CD8-positive, alpha-beta memory T cell (primary cell): ENCODE measurements at places on chromosomes 4 and X. TPM values are rescaled to one million over a fixed set of nuclear protein-coding genes. Genes with fewer than 3 reads are reported as not detected.

DRP2 gene
- total RNA-seq = 0.18 TPM

ADGRG4 gene
- total RNA-seq = not detected

NXF2 gene
- not detected for total RNA-seq

CTAG1B gene
- total RNA-seq = not detected

EXOC1L gene
- not detected for total RNA-seq

MAGEB10 gene
- total RNA-seq = not detected

ADH6 gene
- total RNA-seq = not detected

KIT gene
- 0.39 TPM for total RNA-seq

GALNTL6 gene
- total RNA-seq = not detected

MAP7D2 gene
- total RNA-seq = 0.53 TPM

CXCL1 gene
- not detected for total RNA-seq

PIM2 gene
- total RNA-seq = 273 TPM

PASD1 gene
- not detected for total RNA-seq

DDIT4L gene
- not detected for total RNA-seq

DDX53 gene
- total RNA-seq = not detected

AMMECR1 gene
- 16.3 TPM for total RNA-seq

CCKAR gene
- total RNA-seq = not detected

DCAF8L1 gene
- total RNA-seq = not detected

SLC25A4 gene
- 12.6 TPM for total RNA-seq

CENPE gene
- 19.7 TPM for total RNA-seq

SPANXA2 gene
- total RNA-seq = not detected

FAM9B gene
- not detected for total RNA-seq

CHST7 gene
- total RNA-seq = 3.9 TPM

DIAPH2 gene
- 5.6 TPM for total RNA-seq

S100G gene
- total RNA-seq = not detected

MUC7 gene
- not detected for total RNA-seq

MGARP gene
- not detected for total RNA-seq

OPRPN gene
- total RNA-seq = not detected

ADAMTS3 gene
- not detected for total RNA-seq

ENPEP gene
- total RNA-seq = not detected

MXRA5 gene
- total RNA-seq = not detected

STATH gene
- total RNA-seq = not detected

GLOD5 gene
- not detected for total RNA-seq

LAGE3 gene
- total RNA-seq = 74.6 TPM

ADGRL3 gene
- not detected for total RNA-seq

MAGEA12 gene
- total RNA-seq = not detected

CPEB2 gene
- total RNA-seq = 9.1 TPM

LEF1 gene
- total RNA-seq = 53.2 TPM

NKX3-2 gene
- total RNA-seq = not detected

PDE5A gene
- 0.20 TPM for total RNA-seq

JADE3 gene
- total RNA-seq = 1.6 TPM

PTCHD1 gene
- total RNA-seq = not detected

MAGEA4 gene
- total RNA-seq = not detected

COQ2 gene
- total RNA-seq = 23.6 TPM

KIAA1210 gene
- not detected for total RNA-seq
